Heart left ventricle (tissue), 16 donors: ENCODE measurements at places on chromosomes 5 and 9.
A peak's percentile ranks its signal among the peaks of the same experiment; 100 is the strongest.

DNA sequence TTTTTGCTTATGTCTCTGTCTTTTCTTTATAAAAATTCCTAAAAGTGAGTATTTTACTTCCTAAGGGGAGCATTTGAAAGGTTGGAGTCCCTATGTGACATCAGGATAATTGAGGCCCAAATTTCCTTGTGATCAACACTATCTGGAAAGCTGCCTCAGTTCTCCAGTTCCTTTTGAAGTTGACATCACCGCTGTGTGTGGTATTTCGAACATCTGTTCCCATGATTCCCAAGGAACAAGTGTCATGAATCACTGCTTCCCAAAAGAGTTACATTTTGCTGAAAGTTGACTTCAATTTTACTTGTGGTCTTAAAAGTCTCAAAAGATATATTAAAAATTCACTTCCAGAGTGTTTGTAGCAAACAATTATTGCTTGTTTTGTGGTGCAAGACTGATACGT is 452.1 kb upstream of the RGMB start:
- DNase-seq = no peak

DNA sequence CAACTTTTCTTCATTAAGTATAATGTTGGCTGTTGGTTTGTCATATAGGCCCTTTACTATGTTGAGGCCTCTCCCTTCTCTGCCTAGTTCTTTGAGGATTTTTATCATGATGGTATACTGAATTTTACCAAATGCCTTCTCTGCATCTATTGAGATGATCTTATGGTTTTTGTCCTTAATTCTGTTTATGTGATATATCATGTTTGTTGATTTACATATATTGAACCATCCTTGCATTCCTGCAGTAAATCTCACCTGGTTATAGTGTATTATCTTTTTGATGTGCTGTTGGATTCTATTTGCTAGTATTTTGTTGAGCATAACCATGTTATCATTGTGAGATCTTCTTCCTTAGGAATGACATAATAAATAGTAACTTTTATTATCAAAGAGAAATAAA is 362.9 kb downstream of the CCDC171 start:
- DNase-seq = no peak

DNA sequence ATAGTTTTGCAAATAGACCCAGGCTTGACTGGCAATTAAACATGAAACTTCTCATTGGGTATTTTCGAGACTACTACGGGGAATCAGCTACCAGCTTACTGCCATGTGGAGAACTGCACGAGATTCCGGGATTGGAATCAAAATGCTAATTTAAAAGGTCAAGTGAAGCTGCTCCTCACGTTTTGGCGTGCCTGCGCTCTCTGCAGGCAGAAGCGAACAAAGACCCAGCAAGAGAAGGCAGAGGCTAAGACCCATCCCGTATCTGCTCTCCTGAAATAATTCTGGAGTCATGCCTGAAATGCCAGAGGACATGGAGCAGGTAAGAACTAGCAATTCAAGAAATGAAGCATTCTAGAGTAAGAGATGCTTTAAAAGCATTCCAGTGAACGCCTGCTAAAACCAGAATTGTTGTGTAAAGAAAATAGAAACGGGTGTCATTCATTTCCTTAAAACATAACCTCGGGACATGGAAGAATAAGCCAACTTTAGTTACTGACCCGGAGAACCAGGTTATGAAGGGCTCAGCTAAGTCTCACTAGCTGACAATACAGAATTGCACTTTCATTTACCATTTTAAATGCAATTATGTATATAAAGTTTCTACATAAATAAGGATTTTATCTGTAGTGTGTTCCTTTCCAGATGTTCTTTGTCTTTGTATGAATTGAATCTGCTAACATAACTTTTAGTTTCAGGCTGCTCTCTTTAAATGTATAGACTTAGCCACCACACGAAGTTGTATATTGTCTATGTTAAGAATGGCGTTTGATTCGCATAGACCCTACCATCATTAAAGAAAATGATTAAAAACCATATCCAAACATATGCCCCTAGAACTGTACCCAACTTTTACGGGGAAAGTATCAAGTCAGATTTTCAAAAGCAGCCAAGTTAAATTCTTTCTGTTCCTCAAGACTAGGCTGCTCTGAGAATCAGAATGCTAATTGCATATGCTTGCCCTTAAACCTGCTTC is 2.0 kb upstream of the MAT2B start:
- DNase-seq = peak; percentile 50

- DNase-seq = no peak
Observed at GRCh38 chr9:2679011-2679410, 38.3 kb upstream of the KCNV2 start.

GRCh38 chr5:38888041-38888440 is 42.2 kb downstream of the OSMR start:
- DNase-seq = no peak

GRCh38 chr9:121725008-121725775 is 73.8 kb downstream of the DAB2IP start:
- DNase-seq = peak; percentile 97

DNA sequence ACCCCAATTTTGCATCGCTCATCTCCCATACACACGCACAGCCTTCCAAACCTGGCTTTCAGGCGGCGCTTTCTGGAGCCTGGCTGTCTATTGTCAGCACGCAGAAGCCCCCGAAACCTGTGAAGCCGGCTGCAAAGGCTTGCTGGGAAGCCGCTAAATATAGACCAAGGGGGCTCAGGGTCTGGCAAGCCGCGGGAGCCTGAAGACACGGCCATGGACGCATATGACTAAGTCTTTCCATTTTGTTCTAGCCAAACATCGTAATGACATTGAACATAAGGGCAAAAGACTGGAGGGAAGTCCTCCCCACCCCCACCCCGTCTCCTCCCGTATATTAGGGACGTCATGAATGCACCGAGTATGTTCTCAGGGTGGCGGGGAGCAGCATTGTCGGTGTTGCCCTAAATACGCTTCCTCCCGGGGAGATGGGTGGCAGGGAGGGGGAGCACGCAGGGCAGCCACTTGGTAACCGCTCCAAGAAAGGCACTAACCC is 1.1 kb downstream of the CTNND2 start:
- peak; percentile 60 for DNase-seq

GRCh38 chr9:128254855-128255759 is 20.7 kb downstream of the GOLGA2 start:
- DNase-seq = peak; percentile 62

- no peak for DNase-seq
Observed at GRCh38 chr5:33888587-33888986, 3.2 kb downstream of the ADAMTS12 start.

- no peak for DNase-seq
Observed at GRCh38 chr9:29668732-29669131, 2095.5 kb upstream of the C9orf72 start.

DNA sequence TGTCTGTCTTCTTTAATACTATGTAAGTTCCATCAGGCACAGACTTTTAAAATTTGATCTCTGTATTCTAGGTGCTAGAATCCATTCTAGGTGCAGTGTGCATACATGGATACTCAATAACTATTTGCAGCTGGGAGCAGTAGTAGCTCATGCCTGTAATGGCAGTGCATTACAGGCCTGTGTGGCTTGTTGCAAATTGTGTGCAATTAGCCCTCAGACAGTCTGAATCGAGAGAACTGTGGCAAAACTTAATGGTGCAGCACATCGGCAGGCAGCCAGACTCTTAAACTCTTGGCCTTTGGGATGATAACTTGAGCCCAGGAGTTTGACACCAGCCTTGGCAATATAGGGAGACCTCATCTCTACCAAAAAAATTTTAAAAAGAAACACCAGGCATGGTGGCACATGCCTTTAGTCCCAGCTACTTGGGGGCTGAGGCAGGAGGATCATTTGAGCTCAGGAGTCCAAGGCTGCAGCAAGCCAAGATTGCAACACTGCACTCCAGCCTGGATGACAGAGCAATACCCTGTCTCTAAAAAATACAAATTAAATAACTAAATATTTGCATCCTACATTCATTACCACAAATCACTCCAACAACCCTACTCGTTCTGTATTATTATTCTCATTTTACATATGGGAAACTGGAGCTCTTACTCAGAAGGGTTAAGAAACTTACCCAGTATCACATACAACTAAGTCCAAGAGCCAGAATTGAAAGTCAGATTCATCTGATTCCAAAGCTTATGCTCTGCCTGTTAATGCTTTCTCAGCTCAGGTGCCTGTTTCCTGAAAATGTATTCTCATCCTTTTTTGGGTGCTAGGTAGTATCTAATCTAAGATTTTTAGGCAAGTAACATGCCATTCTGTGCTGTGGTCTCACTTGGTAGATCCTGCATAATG is 30.1 kb downstream of the PRKACG start:
- no peak for DNase-seq
